ENCODE measurements at places on chromosomes 6 and 20. TPM values are rescaled to one million over a fixed set of nuclear protein-coding genes. Genes with fewer than 3 reads are reported as not detected.

The NRSN2 gene
- 148 TPM for polyA plus RNA-seq

The NOX3 gene
- polyA plus RNA-seq, result not detected

DNA sequence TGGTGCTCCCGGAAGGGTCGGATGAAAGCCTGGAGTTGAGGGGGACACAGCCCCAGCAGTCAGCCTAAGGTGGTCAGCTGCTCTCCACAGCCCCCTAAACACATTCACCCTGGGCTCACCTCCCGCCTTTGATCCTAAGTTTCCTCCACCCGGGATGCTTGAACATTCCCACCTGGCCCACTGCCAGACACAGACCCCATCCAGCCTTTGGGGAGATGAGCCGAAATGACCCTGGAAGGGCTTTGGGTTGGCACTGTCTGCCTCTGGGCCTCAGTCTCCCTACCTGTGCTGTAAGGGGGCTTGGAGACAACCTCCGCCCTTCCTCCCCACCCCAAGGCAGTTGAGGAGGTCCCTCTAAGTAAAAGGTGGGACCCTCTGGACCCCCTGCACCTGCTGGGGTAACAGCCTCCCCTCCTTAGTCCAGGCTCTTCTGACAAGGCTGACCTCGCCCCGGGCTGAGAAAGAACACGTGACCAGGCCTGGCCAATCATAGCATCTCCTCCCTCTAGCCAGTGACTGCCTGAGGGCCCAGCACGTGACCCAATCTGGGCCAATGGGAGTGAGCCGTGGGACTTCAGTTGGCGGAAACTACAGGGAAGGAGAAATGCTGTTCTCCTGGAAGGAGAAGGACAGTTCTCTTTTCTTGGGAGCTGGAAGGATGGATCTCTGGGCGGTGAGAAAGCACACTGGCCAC, 16.9 kb upstream of the UBE2V1 start:
- no peak for DNase-seq

- DNase-seq, result peak; percentile 85
Observed at GRCh38 chr6:31366693-31367470, 9.9 kb upstream of the HLA-B start.

Measured in spinal cord (tissue), 10 donors.